Spinal cord (tissue), 10 donors: ENCODE measurements at places on chromosomes 11 and 22.

DNA sequence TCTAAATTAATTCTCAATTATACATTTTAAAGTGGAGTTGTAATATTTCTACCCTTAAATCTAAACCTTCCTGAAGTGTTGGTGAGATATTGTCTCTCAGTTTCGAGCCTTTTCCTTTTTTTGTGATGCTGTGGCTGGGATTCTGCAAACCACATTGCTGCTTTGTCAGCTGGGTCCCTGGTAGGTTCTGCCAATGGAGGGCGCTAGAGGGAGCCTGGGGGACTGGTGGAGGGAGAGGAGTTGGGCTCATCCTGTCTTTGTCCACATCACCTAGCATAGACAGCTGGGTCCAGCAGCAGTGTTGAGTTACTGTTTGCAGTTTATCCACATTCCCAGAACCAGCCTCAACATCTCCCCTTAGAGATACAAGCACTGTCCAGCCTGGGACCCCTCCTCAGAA, 41.0 kb downstream of the TRAF6 start:
- DNase-seq = no peak

GRCh38 chr22:32607086-32607485, 132.5 kb downstream of the FBXO7 start:
- no peak for DNase-seq

- no peak for DNase-seq
These were observed 611.6 kb upstream of the CCDC179 start for GRCh38 chr11:23471878-23472277.

GRCh38 chr11:78798663-78799062, 224.0 kb upstream of the NARS2 start:
- DNase-seq = no peak

GRCh38 chr22:39488563-39489083, 13.5 kb upstream of the MIEF1 start:
- DNase-seq = no peak

GRCh38 chr11:125946712-125947418, 1.0 kb downstream of the VSIG10L2 start:
- no peak for DNase-seq

- DNase-seq = no peak
These were observed 30.4 kb downstream of the SHANK3 start for GRCh38 chr22:50702821-50703725.

- no peak for DNase-seq
These were observed 226.8 kb downstream of the AASDHPPT start for GRCh38 chr11:106304274-106304673.

GRCh38 chr22:30572840-30573593, 1.4 kb downstream of the GAL3ST1 start:
- DNase-seq = peak; percentile 37

- no peak for DNase-seq
These were observed 5.4 kb downstream of the LMF2 start for GRCh38 chr22:50502096-50502495.

DNA sequence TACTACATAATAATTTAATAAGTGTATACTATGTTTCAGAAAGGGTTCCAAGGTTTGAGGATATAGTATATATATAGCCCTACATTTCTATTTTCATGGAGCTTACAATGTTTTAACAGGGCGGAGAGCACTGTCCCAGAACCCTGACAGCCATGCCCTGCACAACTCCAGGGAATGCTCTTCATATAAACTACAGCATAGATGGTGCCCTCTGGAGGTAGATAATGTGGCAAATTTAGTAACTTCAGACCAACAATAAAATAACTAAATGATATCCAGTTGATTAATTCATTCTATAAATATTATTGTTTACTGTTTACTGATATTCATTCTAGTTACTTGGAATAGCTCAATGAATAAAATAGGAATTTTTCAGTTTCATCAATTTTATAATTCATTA, 693.7 kb upstream of the CCDC179 start:
- no peak for DNase-seq

DNA sequence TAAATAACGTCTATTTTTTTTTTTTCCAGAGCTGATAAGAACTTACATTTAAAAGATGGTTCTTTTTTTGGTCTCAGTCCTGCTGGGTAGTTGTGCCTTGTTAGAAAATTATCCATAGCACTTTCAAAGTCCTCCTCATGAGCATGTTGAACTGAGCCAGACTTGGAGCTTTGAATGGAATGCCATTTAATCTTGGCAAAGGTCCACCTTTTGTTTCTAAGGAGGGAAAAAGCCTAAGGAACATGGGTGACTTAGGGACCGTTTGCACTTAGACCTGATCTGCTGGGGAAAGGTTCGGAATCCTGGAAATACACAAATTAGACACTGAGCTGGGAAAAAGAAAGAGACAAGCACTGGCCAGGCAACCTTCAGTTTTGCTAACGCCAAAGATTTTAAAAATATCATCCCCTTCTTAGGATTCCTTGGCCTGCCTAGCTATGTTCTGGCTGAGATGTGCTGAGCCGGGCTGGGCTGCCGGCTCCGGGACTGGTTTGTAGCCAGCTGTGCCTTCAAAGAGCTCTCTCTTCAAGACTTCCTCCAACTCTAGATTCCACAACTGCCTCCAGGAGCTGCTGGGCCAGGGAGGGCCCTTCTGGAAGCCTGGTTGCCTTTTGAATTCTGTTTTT, 67.4 kb downstream of the ENDOD1 start:
- DNase-seq = no peak

DNA sequence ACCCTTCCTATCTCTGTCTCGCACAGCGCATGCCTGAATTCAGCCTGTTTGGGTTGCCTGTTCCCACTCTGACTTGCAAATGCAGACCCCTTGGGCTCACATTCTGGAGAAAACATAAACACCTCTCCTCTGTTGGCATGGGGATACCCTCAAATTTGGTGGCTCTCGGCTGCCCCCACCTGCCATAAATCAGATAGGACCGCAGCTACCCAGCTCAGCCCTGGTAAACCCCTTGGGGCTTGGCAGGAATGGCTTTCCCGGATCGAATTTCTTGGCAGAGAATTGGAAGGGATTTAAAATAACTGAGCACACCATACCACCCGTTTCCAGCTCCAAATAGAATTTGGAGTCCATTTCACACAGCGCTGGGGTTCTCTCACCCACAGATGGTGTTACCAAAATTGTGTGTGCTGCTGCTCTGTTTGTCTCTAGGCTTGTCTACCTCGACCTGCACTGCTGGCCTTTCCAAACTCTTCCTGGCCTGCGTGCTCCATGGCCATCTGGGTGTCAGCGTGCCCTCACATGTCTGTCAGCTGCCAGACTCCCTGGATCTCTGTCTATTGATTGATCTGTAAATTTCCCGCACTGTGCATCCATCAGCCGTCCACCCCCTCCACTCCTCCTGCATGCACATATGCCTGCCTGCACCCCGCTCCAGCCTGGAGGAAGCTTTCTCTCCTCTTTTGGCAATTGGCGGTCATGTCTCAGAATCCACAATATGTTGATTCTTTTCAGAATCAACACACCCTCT, 134.0 kb downstream of the NTM start:
- DNase-seq = no peak

GRCh38 chr11:46537121-46537520, 56.7 kb downstream of the AMBRA1 start:
- peak; percentile 82 for DNase-seq

GRCh38 chr11:101867951-101868350, 46.9 kb upstream of the CEP126 start:
- DNase-seq = no peak

DNA sequence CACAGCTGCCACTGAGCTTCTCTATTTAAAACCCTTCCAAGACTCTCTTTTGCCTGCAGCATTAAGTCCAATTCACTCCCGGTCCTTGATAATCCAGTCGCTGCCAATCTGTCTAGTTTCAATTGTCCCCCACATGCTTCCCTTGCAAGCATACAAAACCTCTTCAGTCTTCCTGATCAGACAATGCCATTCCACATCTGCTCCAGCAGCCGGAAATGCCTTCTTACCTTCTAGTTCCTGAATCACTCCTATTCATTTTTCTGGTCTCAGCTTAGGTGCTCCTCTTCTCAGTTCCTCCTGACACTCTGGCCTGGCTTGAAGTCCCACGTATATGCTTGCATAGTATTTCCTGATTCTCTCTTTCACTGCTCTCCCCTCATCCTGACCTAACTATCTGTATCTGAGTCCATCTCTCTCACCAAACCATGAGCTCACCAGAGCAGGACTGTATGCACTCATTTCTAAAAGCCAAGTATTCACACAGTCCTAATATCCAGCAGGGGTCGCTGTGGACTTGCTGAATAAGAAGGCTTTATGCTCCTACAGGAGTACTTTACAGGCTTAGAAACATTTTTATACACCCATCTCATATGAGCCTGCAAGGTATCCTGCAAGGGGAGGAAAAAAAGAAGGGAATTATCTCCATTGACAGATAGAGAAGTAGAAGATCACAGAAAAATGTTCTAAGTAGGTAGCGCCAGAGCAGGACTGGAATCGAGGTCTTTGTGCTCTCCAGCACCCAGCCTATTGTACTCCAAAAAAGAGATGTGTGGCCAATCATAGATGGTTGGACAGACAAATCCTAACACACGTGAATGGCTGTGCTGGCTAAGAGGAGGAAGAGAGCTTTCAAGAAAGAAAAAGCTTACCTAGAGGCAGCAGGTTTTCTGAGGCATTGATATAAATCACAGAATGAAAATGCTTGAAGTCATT, 19.2 kb downstream of the XRRA1 start:
- peak; percentile 79 for DNase-seq

GRCh38 chr11:7115780-7116179, 27.0 kb downstream of the RBMXL2 start:
- no peak for DNase-seq

- DNase-seq = no peak
These were observed 7.7 kb downstream of the CARD10 start for GRCh38 chr22:37511395-37512104.

DNA sequence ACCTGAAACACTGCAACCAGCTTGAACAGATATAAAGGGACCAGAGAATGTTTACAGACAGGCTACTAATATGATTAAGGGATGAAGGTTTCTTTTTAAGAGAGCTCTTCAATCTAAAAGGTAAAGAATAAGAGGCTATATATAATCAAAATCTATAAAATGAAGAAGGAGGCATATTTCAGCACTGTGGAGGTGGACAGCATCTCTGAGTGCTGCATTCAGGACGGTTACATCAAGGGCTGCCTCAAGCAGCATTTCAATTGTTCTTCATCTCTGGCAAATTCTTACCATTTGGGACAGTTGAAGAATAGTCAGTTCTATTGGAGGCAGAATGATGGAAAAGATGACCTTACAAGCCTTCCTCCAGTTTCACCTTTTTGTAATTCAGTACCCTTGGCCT, 139.6 kb upstream of the LMO1 start:
- no peak for DNase-seq

DNA sequence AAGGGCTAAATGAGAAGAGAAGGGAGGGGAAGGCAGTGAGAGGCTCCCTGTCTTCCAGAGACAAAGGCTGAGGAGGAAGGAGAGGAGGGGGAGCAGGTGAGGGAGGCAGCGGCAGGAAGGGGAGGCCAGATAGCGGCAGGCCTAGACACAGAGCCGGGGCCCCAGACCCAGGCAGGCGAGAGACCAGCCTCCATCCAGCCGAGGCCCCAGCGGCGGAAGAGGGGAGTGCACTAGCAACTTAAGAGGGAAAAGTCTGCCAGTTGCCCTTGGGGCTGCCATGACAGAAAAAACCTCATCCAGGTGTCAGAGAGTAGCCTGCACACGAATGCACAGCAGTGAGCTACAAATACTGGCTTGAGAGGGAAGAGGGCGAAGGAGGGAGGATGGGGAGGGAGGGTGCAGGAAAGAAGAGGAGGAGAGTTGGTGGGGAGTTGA, 46.7 kb downstream of the IGLL1 start:
- no peak for DNase-seq

- no peak for DNase-seq
These were observed 662.6 kb downstream of the METTL15 start for GRCh38 chr11:28770806-28771205.

DNA sequence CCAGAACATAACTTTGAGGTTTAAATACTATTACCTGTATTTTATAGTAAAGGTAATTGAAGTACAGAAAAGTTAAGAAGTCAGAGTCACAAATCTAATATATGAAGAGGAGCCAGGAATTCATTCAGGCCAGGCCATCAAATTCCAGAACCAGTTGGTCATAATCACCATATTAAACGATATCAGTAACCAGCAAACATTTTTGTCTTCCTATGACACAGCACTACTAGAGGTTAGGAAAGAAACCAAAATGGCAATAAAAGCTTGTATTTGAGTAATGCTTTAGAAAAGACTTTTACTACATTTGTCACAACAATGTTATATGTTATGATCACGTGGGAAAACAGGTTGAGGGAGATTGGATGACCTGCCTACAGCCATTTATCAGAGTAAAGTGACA, 62.2 kb downstream of the DKK3 start:
- no peak for DNase-seq

GRCh38 chr11:15349413-15349812, 234.7 kb downstream of the INSC start:
- no peak for DNase-seq

- DNase-seq = peak; percentile 53
These were observed 18.6 kb downstream of the FXYD6 start for GRCh38 chr11:117857734-117858414.

DNA sequence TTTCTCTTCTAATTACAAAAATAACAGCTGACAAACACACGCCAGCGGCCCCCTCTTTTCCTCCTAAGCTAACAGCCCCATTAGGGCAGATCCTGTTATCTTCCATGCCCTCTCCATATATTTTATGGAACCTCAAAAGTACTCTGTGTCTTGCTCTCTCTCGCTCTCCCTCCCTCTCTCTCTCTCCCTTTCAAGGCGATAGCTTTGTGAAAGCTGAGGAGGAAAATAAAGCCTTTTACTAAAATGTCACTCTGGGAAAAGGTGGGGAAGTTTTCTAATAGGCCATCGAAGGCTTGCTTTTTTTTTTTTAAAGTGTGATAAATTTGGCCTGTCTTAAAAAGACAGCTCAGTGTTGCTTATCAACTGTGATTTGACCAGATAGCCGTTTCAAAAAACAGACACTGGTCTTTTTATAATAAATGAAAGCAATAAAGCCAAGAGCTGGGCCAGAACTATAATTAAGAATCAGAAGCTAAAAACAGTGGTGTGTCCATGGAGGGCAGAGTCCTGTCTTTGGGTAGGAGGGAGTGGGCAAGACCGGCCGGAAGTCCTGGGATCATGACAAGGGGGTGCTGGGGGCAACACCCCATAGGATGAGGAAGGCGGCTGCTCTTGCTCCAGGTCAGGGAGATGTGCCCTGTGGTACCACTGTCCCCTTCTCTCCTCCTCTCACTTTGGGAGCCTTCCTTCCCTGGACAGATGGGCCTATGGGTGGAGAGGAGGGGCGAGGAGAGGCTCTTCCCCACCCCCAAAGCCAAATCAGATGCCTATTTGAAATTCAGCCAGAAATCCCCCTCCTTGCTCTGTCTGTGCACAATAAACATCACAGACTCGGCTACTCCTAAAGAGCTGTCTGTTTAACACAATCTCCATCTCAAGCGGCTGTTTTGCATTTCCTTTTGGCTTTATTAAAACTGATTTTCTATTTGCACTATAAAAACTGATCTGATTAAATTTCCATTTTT, 267.2 kb downstream of the BUD13 start:
- DNase-seq = no peak

- DNase-seq = no peak
These were observed 77.9 kb downstream of the XRRA1 start for GRCh38 chr11:74871037-74871436.

- DNase-seq = peak; percentile 45
These were observed 797 bp downstream of the THY1 start for GRCh38 chr11:119421941-119422808.
